ENCODE measurements at places on chromosomes 12 and 14.

GRCh38 chr14:102998393-102998792, 59.0 kb downstream of the CDC42BPB start:
- no peak for DNase-seq

DNA sequence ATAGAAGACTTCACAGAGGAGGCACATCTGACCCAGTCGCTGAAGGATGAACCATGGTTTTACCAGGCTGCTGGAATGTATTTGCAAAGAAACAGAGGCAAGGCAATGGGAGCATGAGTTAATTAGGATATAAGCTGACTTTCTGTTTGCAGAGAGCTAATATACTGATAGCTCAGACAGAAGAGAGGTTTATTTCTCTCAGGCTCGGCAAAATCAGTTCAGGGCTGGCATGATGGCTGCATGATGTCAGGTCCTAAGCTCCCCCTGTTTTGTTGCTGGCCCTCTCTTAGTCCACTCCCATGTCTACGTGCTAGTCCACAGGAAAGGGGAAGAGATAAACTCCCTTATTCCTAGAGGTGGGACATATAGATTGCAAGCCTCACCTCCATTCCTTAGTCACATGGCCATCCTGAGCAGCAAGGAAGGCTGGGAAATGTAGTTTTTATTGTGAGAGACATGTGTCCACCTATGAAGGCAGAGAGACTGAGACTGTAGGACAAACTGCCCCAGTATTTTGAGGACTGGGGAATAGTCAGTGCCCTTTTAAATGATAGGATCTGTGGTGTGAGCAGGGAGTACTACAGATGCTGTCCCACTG, 224.5 kb downstream of the VRK1 start:
- DNase-seq, result no peak

GRCh38 chr14:54658836-54659235, 91.9 kb downstream of the SAMD4A start:
- no peak for DNase-seq

DNA sequence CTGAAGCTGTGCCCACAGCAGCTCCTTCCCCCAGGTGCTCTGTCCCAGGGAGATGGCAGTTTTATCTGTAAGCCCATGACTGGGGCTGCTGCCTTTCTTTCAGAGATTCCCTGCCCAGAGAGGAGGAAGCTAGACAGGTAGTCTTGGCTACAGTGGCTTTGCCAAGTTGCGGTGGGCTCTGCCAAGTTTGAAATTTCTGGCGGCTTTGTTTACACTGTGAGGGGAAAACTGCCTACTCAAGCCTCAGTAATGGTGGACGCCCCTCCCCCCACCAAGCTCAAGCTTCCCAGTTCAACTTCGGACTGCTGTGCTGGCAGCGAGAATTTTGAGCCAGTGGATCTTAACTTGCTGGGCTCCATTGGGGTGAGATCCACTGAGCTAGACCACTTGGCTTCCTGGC, 124.7 kb downstream of the MSRB3 start:
- DNase-seq, result no peak

- DNase-seq, result no peak
Observed at GRCh38 chr12:94039914-94040313, 108.5 kb upstream of the PLXNC1 start.

- no peak for DNase-seq
Observed at GRCh38 chr12:22728987-22729386, 104.0 kb downstream of the ETNK1 start.

DNA sequence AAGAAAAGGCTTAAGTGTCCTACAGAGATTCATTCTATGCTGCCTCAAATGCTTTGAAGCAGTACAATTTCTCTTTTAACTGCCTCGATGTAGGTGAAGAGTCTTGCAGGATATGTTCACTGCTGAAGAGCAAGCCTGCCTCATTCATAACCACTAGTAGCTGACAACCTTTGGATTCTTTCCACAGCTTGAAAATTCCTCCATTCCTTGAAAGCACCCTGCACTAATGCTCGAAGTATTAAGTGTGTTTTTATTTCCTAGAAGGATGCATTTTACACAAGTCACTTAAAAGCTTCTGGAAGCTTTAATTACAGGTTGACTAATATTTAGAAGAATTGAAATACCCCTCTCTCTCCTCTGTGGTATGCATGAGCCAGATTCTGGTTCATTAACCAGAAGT, 429.4 kb downstream of the DIO2 start:
- DNase-seq, result no peak

GRCh38 chr14:64541972-64542835, 1.7 kb downstream of the HSPA2 start:
- no peak for DNase-seq

- no peak for DNase-seq
Observed at GRCh38 chr12:110917467-110917866, 2.9 kb downstream of the MYL2 start.

DNA sequence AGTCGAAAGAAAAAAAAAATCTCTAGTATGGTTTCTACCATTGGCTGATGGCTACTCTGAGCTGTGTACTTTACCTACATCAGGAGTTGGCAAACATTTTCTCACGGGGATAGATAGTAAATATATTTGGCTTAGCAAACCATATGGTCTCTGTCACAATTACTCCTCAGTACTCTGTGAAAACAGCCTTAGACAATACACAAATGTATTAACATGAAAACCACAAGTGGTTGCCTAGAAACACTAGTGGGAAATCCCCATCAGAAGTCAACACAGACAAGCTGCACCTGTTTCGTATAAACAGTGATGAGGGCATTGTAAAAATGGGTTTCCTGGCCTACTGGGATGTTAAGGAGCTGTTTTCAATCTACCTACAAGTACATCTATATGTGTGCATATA, 84.6 kb upstream of the NAV3 start:
- no peak for DNase-seq

DNA sequence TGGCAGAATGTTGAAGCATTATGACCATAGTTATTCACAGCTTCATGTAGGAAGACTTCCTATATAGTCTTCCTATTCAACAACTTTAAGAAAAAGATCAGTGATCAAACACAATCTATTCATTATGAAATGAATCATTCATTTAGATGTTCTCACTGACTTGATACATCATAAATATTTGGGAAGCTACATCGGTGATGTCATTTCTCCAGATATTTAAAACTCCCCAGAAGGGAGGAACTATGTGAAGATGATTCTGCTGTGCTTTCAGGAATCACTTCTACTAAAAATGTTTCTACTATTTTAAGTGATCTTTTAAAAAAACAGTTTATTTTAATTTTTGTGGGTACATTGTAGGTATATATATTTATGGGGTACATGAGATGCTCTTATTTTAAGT, 316.4 kb downstream of the BCAT1 start:
- no peak for DNase-seq

GRCh38 chr14:91899806-91900205, 32.5 kb upstream of the TC2N start:
- DNase-seq, result no peak

DNA sequence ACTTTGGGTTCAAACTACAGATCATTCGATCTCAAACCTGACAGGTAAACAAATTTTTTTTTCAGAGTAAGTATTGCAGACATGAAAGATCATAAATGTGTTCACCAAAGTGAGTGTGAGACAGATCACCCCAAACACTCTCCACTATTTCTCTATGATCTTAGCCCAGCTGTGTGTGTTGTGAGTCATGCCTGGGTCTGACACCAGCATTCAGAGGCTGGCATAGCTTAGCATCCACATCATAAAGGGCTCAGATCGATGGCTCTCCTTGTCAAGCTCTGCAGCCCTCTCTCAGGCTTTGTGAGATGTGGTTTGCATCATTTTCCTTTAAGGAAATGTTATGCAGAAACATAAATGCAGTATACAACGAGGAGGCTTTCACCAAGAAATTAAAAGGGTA, 164.9 kb downstream of the ETV6 start:
- no peak for DNase-seq

- DNase-seq, result no peak
Observed at GRCh38 chr12:113476176-113476986, 4.7 kb upstream of the LHX5 start.

- DNase-seq, result no peak
Observed at GRCh38 chr12:31931796-31932715, 27.2 kb upstream of the RESF1 start.

DNA sequence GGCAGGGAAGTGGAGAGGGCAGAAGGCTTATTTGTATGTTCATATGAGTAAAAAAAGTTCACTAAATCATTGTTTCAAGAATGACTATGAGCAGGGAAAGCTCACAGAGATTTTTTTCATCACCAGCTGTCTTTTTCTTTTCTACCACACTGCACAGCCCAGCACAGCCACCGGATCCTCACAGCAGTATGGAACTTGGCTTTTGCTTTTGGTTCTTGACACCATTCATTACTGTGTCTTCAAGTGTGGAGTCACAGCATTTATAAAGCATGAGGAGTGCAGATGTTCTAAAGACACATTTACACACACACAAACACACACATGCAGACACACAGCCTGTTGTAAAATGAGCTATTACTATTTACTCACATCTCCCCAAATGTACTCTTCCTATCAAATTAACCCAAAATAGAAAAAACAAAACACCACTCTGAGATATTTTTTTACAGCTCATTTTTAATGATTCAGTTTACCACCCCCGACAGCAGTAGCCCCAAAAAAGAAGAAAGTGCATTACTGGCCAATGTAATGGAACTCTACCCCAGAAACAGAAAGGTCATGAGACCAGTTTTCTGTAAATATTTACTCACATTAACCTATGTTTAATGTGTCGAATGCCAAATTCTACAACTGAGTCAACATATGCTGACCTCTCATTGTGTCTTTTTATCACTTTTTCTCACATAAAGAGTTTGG, 60.5 kb downstream of the BTG1 start:
- no peak for DNase-seq

DNA sequence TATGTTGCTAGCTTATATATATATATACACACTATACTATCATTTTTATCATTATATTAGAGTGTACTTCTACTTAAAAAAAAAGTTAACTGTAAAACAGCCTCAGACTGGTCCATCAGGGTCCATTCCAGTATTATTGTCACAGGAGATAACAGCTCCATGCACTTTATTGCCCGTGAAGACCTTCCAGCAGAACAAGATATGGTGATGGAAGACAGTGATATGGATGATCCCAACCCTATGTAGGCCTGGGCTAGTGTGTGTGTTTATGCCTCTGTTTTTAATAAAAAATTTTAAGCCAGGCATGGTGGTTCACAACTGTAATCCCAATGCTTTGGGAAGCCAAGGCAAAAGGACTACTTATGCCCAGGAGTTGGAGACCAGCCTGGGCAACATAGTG, 86.2 kb downstream of the GCH1 start:
- DNase-seq, result no peak

GRCh38 chr14:56120091-56120691, 2.0 kb downstream of the PELI2 start:
- no peak for DNase-seq

- no peak for DNase-seq
Observed at GRCh38 chr14:47332939-47333338, 342.5 kb downstream of the MDGA2 start.

- DNase-seq, result no peak
Observed at GRCh38 chr14:50822501-50823042, 8.4 kb downstream of the NIN start.

Measured in caudate nucleus (tissue), 63 donors.